NCI-H1436 (cell line): ENCODE measurements at places on chromosomes 2 and 18.

DNA sequence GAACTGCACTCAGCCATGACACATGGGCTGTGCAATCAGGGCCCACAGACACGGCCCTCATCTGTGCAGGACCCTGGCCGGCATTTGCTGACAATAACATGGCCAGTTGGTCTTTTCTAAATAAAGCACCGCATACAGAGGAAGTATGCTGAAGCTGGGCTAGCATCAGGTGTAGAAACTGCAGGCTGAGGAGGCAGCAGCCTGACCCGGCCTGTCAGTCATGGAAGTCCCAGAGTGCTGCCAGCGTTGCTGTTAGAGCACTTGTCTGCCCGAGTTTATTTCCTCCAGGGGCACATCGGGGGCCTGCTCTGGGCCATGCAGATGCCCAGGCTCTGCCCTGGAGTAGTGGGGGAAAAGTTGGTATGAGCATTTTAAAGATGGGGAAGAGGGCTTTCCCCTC is 4.1 kb upstream of the PTPN18 start:
- DNase-seq, result no peak

GRCh38 chr2:172447811-172448493 is 20.6 kb downstream of the ITGA6 start:
- DNase-seq, result no peak

DNA sequence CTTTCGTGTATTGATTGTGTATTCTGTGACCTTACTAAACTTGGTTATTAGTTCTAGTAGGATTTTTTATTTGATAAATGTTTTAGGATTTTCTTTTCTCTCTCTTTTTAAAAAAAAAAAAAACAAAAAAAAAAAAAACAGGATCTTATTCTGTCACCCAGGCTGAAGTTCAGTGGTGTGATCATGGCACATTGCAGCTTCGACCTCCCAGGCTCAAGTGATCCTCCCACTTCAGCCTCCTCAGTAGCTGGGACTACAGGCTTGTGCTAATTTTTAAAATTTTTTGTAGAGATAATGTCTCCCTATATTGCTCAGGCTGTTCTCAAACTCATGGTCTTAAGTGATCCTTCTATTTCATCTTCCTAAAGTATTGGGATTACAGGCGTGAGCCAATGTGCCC is 19.0 kb downstream of the TTLL4 start:
- no peak for DNase-seq

DNA sequence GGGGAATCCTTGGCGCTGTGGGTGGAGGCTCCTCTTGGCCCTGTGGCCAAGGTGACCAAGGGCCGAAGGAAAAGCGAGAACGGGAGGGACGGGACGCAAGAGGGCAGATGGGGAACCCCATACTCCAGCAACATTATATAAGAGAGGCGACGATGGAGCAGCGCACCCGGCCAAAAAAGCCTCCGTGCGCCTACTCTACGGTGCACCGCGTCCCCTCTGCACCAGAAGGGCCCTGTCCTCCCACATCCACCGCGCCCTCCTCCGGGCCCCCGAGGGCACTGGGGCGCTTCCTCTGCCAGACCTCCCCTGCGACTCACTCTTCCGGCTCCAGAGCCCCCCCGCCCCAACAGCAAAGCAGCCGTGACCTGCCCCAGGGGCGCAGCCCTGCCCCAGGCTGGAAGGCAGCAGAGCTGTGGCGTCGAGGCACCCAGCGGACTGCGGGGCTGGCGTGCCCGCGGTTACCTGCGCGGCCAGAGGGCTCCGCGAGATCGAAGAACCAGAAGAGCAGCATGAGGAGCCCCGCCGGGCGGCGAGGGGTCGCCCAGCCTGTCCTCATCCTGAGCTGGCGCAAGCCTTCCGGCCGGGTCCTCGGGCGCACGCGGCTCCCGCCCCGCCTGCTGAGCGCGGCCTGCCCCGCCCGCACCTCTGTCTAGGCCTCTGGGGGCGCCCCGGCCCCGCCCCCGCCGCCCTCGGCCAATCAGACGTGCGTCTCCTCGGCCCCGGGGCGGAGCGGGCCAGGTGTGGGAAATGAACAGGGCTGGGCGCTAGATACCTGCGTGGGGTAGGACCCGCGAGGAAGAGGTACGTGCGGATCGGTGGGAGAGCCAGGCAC is 106.3 kb upstream of the CD302 start:
- DNase-seq, result peak; percentile 33

- DNase-seq, result no peak
Measured at GRCh38 chr2:208618220-208618619, 211.6 kb downstream of the PTH2R start.

GRCh38 chr2:167400546-167400945 is 512.3 kb downstream of the XIRP2 start:
- no peak for DNase-seq

- DNase-seq, result peak; percentile 45
Measured at GRCh38 chr2:76478266-76479035, 767.7 kb upstream of the GCFC2 start.

GRCh38 chr2:66437691-66438497 is 3.0 kb downstream of the MEIS1 start:
- no peak for DNase-seq

- DNase-seq, result no peak
Measured at GRCh38 chr18:65398347-65399075, 352.3 kb upstream of the CDH7 start.

GRCh38 chr2:187271825-187272224 is 176.2 kb downstream of the CALCRL start:
- no peak for DNase-seq

- DNase-seq, result no peak
Measured at GRCh38 chr2:98472132-98472650, 27.5 kb downstream of the INPP4A start.

- DNase-seq, result no peak
Measured at GRCh38 chr18:48855422-48856377, 95.1 kb downstream of the SMAD7 start.
